T-helper 2 cell treated with Interferon-gamma antibody and Interleukin-4, amounts not matched to agents 100 ng/mL and 5 ng/mL, for 36 hours (primary cell): ENCODE measurements at places on chromosomes 2 and 18. TPM values are rescaled to one million over a fixed set of nuclear protein-coding genes. Genes with fewer than 3 reads are reported as not detected.

GAREM1 gene
- not detected in 2 replicates for total RNA-seq

ELOA2 gene
- total RNA-seq, result not detected in 2 replicates

C2orf49 gene
- total RNA-seq, result 18.1 and 18.6 TPM in 2 replicates

MC4R gene
- total RNA-seq, result not detected in 2 replicates

LIMS2 gene
- 23.1 and 24.2 TPM in 2 replicates for total RNA-seq

GPD2 gene
- 17.7 and 18.8 TPM in 2 replicates for total RNA-seq

CTNNA2 gene
- total RNA-seq, result not detected in 2 replicates

GTF3C2 gene
- total RNA-seq, result 72.2 and 75.6 TPM in 2 replicates

RAPH1 gene
- total RNA-seq, result 1.6 and 2.0 TPM in 2 replicates

LYPD6 gene
- total RNA-seq, result not detected in 2 replicates

RAB6D gene
- total RNA-seq, result not detected in 2 replicates

KATNAL2 gene
- 0.73 and 1.0 TPM in 2 replicates for total RNA-seq

ITPRIPL1 gene
- total RNA-seq, result 34.2 and 35.8 TPM in 2 replicates

UGT1A5 gene
- not detected in 2 replicates for total RNA-seq

NHEJ1 gene
- total RNA-seq, result 18.8 and 20.0 TPM in 2 replicates

LYPD1 gene
- total RNA-seq, result not detected in 2 replicates

DSC1 gene
- total RNA-seq, result 0.05 TPM in 2 replicates

EMILIN1 gene
- 1.1 and 1.5 TPM in 2 replicates for total RNA-seq

GBX2 gene
- total RNA-seq, result not detected in 2 replicates

KCNK3 gene
- total RNA-seq, result not detected in 2 replicates

SPDYA gene
- 1.3 and 2.0 TPM in 2 replicates for total RNA-seq

FABP1 gene
- not detected in 2 replicates for total RNA-seq

PCARE gene
- total RNA-seq, result not detected in 2 replicates

UGT1A10 gene
- not detected in 2 replicates for total RNA-seq

MC2R gene
- total RNA-seq, result not detected in 2 replicates

SAG gene
- total RNA-seq, result 0.02 and 0.34 TPM in 2 replicates

MAP3K19 gene
- not detected in 2 replicates for total RNA-seq

RFTN2 gene
- not detected in 2 replicates for total RNA-seq

CAD gene
- total RNA-seq, result 86.4 and 87.1 TPM in 2 replicates

GCKR gene
- not detected in 2 replicates for total RNA-seq

LRP2 gene
- total RNA-seq, result 0.11 and 0.36 TPM in 2 replicates

NEMP2 gene
- 17.8 and 22.0 TPM in 2 replicates for total RNA-seq

MOGAT1 gene
- total RNA-seq, result not detected in 2 replicates

RTP5 gene
- 0.07 and 0.09 TPM in 2 replicates for total RNA-seq

VAMP8 gene
- 139 and 146 TPM in 2 replicates for total RNA-seq

SLC9A4 gene
- 0.11 and 0.18 TPM in 2 replicates for total RNA-seq

LCT gene
- total RNA-seq, result 0.64 and 0.86 TPM in 2 replicates

PLEKHH2 gene
- total RNA-seq, result 2.3 and 3.2 TPM in 2 replicates
